Daoy (cell line): ENCODE measurements at places on chromosomes 12 and 14.

DNA sequence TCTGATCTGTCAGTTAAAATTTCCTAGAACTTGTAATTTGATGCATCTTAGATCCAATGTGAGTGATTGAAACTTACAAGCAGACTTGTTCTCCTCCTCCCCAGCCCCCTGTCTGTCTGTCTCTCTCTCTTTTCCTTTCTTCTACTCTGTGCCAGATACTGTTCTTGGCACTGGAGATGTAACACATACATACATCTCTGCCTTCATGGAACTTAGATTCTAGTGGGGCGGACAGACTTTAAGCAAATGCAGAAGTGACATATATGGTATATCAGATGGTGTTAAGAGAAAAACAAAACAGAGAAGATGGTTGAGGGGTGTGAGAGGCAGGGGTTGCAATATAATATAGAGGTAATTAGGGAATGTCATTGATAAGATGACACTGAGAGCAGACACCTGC is 6.6 kb downstream of the CHST11 start:
- DNase-seq = no peak

DNA sequence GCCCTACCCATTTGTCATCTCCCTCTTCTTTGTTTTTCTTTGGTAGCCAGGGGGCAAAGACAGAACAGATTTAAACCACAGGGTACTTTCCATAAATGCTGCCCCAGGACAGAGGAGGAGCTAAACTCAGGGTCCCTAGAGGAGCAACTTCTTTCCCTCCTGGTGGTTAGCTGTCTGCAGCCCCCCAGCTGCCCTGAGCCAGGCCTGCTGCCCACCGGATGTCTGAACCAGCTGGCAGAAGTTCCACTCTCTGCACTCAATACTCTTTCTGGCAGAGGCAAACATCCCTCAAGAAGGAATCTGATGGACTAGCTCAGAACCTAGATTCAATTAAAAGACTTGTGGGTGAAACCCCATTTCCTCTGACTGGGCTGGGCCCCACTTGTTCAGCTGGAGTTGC is 10.7 kb downstream of the VDR start:
- DNase-seq = no peak

DNA sequence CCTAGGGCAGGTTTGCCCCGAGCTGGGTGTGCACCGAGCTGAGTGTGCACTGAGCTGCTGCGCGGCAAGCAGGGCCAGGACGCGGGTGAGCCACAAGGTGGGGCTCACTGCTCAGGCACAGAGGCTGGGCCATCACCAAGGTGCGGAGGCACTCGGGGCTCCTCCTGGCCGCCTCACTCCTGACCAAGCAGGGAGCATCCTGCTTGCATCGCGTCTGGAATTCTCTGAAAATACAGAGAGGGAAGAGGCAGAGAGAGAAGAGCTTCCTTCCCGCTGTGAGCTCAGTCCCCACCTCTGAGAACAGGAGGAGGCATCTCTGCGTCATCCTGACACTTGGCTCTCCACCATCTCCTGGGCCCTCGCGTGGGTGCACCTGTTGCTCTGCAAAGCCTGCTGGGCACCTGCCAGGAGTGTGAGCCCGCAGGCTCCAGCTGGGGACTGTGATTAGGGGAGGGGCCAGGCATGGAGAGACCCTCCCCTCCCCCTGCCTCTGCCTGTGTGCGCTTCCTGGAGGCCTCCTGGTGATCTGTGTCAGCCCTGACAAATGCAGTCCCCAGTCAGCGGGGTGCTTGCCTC is 116.3 kb downstream of the GLT1D1 start:
- peak; percentile 84 for DNase-seq

DNA sequence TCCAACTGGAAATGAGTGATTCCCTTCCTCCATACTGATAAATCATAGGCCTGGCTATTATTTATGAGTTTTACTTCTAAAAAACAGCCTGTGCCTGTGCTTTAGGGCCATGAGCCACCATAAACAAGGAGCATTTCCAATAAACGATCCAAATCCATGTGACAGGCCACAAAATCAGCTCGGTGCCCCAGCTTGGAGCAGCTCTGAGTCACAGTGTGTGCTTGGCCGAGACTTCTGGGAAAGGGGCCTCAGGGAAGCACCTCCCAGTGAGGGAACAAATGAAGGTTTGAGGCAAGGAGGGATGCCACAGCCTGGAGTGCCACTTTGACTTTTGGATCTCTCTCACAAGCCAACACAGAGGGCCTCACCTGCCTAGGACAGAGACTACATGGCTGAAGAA is 190.4 kb downstream of the NTF3 start:
- peak; percentile 20 for DNase-seq

GRCh38 chr12:42235426-42235825 is 2.6 kb downstream of the YAF2 start:
- no peak for DNase-seq

- no peak for DNase-seq
Observed at GRCh38 chr14:90756755-90757345, 59.4 kb downstream of the TTC7B start.

GRCh38 chr12:89382328-89382727 is 30.0 kb upstream of the DUSP6 start:
- DNase-seq = no peak

- no peak for DNase-seq
Observed at GRCh38 chr12:102522768-102523167, 42.4 kb upstream of the IGF1 start.

- peak; percentile 49 for DNase-seq
Observed at GRCh38 chr12:7354529-7354928, 50.7 kb downstream of the ACSM4 start.

DNA sequence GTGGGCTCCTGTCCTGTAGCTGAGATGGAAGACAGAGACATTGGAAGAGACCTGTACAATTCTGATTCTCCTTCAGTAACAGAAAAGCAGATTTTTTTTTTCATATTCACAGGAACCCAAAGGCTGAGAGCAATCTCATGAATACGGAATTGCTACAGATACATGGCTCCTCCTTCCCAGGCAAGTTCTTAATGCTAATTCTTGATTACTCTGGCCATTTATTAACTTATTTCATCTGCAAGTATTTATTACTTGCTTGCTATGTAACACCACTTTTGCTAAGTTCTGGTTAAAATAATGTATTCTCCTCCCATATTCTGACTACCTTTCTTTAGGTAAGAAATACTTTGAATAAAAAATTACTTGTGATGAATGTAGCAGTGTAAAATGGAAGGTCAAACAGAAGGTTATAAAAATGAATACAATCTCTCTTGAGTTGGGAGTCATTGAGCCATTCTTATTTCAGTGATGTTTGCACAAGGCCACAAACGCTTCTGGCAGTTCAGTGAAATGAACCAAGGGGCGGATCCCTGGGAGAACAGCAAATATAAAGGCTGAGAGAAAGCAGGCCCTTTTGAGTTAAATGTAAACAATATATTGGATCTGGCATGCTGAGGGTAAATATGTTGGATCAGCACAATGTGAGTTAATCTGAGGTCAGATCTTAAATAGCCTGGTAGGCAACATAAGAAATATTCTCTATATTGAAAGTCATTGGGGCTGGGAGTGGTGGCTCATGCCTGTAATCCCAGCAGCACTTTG is 37.6 kb downstream of the MUCL1 start:
- DNase-seq = peak; percentile 55

GRCh38 chr14:91250912-91251311 is 6.4 kb upstream of the GPR68 start:
- DNase-seq = peak; percentile 41

DNA sequence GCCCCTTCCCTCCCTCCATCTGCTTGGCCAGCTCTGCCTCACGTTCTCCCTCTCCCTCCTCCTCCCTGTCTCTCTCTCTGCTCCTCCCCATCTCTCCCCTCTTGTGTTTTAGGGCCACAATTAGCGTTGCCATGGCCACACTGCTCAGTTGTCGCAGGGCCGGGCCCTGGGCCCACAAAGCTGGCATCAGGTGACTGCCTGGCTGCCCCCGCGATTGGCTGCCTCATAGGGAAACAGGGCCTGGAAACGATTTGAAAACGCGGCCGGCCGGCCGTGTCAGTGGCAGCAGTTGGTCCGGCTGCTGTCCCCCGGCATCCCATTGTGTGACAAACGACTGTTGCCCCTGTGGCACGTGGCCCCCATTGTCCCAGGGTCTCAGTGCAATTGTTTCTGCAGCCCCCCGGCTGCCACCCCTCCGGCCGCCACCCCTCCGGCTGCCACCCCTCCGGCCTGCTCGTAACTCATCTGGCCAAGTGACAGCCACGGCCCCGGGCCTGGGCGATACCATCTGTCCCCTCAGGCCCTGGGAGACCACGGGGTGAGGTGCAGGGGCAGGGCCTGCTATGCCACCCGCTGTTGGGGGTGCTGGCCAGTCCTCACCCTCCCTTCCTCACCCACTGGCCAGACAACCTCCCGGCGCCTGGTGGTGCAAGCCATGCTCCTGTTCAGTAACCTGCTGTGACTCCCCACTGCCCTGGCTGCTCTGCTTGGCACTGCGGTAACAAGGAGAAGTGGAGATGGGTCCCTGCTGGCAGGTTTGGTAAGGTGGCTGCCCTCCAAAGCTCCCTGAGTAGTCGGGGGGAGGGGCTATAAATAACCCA is 17.4 kb downstream of the FOXN4 start:
- peak; percentile 78 for DNase-seq
